ENCODE measurements at places on chromosomes 13 and 19. TPM values are rescaled to one million over a fixed set of nuclear protein-coding genes. Genes with fewer than 3 reads are reported as not detected.

Gene IZUMO2
- total RNA-seq = not detected

Gene CKM
- not detected for total RNA-seq

Gene MUC16
- not detected for total RNA-seq

Gene DNAJC3
- 36.4 TPM for total RNA-seq

Gene C5AR1
- 16.3 TPM for total RNA-seq

Gene GARIN5A
- not detected for total RNA-seq

Gene ZDHHC20
- total RNA-seq = 88.1 TPM

Gene CGB5
- total RNA-seq = not detected

Gene MYH14
- total RNA-seq = 16.1 TPM

Gene ZNF77
- 2.1 TPM for total RNA-seq

Gene EBI3
- total RNA-seq = 7.5 TPM

Gene TICAM1
- 9.0 TPM for total RNA-seq

Gene ZNF563
- total RNA-seq = 5.1 TPM

Gene NOVA2
- total RNA-seq = 9.2 TPM

Gene NAPSA
- total RNA-seq = 1.3 TPM

Gene PCDH17
- 0.68 TPM for total RNA-seq

Gene NFIC
- 191 TPM for total RNA-seq

Gene ZNF729
- total RNA-seq = not detected

Gene LCP1
- total RNA-seq = 517 TPM

Gene ZNF208
- 1.9 TPM for total RNA-seq

Gene IRGC
- not detected for total RNA-seq

Gene NBEA
- total RNA-seq = 6.2 TPM

Gene ZNF575
- not detected for total RNA-seq

Gene SKA3
- total RNA-seq = 2.0 TPM

Gene FOXO1
- total RNA-seq = 166 TPM

Gene KIR3DL2
- not detected for total RNA-seq

Gene CD22
- 3.2 TPM for total RNA-seq

Gene CYP2A7
- total RNA-seq = not detected

Gene KLK2
- not detected for total RNA-seq

Gene ZNF101
- total RNA-seq = 4.5 TPM

Gene ZNF724
- total RNA-seq = 3.7 TPM

Gene C19orf12
- total RNA-seq = 324 TPM

Gene CLEC17A
- not detected for total RNA-seq

Gene ADAMTSL5
- total RNA-seq = not detected

Gene ATG4D
- total RNA-seq = 6.5 TPM

Gene ZNF98
- total RNA-seq = 0.19 TPM

Gene GIPC3
- total RNA-seq = 0.66 TPM

Gene ISYNA1
- 10.0 TPM for total RNA-seq

Gene COL4A1
- 1,142 TPM for total RNA-seq

Gene PEAK3
- 0.68 TPM for total RNA-seq

Gene PRX
- 3.7 TPM for total RNA-seq

Gene FGF21
- total RNA-seq = not detected

Gene STRN4
- total RNA-seq = 37.7 TPM

Gene CRLF1
- total RNA-seq = 62.0 TPM

Gene CYP4F11
- 0.34 TPM for total RNA-seq

Gene PRTN3
- total RNA-seq = not detected

Gene ZNF155
- total RNA-seq = 13.8 TPM

Gene KCNN4
- total RNA-seq = 3.5 TPM

Gene ZNF471
- total RNA-seq = 6.6 TPM

Gene SLC25A41
- total RNA-seq = not detected

Gene PNMA8C
- not detected for total RNA-seq

Gene CYP2A6
- 0.94 TPM for total RNA-seq

Gene LAIR1
- total RNA-seq = 25.3 TPM

Gene SF3A2
- total RNA-seq = 59.3 TPM

Gene ZMYM5
- 15.4 TPM for total RNA-seq

All from subcutaneous adipose tissue (tissue), 4 donors.